Kidney glomerular epithelial cell (primary cell): ENCODE measurements at places on chromosomes 4 and X.

GRCh38 chr4:8334786-8335460, 65.4 kb downstream of the HTRA3 start:
- DNase-seq: peak; percentile 40

GRCh38 chr4:38292529-38292928, 332.3 kb downstream of the PTTG2 start:
- DNase-seq: no peak

DNA sequence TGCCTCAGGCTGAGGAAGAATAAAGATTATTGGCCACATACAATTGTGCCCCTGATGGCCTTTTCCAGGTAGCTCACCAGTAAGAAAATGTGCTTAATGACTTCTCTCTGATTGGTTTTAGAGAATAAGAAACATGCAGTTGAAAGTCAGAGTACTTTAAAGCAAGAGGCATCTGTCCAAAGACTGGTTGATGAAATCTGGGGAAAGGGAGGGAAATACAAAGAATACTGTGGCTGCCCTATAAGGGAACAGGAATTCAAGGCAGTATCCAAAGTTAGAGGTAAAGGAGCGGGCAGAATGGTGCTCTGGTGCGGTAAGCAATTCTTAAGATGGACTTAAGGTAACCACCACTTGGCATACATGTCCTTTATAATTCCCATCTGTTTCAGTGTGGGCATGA, 11.4 kb downstream of the PBDC1 start:
- no peak for DNase-seq

DNA sequence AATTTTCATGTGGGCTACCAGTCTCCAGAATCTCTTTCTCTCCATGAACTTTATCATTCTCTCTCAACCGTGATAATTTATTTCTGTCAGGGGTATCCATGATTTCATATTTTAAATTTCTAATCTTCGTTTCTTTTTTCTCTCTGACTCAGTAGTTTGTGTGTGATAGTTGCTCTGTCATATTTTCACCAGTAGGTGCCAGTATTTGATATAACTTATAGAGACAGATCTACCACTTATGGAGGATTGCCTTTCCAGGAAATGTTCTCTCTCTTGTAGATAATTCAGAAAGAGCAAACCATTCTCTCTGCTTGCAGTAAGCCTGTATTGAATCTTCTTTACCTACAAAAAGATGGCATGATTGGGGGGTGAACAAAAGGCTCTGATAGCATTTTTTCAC, 79.3 kb upstream of the DYNLT3 start:
- peak; percentile 26 for DNase-seq

DNA sequence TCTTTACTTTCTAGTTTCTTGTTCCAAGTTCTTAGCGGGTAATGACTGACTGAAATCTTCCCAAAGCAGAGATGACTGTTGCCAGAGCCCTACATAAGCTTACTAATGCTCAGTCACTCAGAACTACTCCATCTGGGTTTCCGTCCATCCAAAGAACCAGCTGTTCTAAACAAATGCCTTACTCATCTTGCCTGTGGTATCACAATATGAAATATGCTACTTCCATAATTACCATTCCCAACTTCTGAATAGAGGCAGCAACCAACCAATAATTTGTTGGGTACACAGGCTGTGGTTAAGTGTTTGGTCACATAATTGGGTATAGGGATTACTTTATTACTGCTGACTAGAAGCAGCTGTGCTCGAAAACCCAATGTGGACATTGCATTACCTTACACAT, 930.2 kb upstream of the DIAPH2 start:
- DNase-seq: no peak

GRCh38 chr4:167031534-167032156, 202.6 kb downstream of the SPOCK3 start:
- DNase-seq: peak; percentile 3

GRCh38 chr4:154686838-154687237, 57.0 kb upstream of the LRAT start:
- DNase-seq: peak; percentile 24

GRCh38 chrX:136453114-136453513, 34.6 kb upstream of the BRS3 start:
- no peak for DNase-seq

GRCh38 chr4:141518222-141518621, 118.2 kb upstream of the IL15 start:
- no peak for DNase-seq

DNA sequence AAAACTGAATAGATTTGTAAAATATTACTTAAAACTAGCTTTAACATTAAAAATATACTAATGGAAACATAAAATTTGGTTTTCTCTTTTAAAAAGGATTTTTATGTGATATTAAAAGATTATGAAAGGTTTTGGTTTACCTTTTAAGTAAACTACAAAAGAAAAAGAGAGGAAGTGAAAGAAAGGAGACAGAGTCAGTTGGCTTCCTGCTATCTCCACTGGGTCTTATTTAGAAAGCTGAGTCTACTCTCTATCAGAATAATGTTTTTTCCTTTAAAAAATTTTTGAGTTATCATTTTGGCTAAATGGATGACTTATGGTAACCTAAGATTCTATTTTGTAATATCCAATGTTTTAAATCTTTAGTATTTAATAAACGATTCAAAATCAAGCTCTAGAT, 21.6 kb upstream of the ATP8A1 start:
- DNase-seq: no peak

DNA sequence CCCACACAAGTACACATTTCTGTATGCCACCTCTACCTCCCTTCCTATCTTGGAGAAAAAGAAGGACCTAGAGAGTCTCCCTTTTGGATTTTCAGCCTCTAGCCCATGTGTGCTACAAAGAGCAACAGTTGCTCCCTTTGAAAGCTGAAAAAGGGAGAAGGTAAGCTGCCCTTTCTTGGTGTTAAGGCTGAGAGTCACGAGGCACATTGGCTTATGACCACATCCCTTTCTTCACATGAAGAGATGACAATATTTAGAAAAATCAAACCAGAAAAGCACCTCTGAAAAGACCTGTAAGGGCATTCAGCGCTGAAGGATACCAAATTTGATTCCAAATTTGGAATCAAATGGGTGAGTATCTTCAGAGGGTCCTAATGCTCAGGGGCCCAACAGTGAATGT, 6.4 kb upstream of the FGFBP1 start:
- no peak for DNase-seq

- DNase-seq: no peak
These were observed 77.4 kb upstream of the PUDP start for GRCh38 chrX:7225338-7225737.

GRCh38 chrX:45619290-45619689, 418.6 kb upstream of the DIPK2B start:
- no peak for DNase-seq

- no peak for DNase-seq
These were observed 825 bp upstream of the RASGEF1B start for GRCh38 chr4:81472281-81473182.

- peak; percentile 64 for DNase-seq
These were observed 690.2 kb downstream of the FAT4 start for GRCh38 chr4:126004941-126005340.

DNA sequence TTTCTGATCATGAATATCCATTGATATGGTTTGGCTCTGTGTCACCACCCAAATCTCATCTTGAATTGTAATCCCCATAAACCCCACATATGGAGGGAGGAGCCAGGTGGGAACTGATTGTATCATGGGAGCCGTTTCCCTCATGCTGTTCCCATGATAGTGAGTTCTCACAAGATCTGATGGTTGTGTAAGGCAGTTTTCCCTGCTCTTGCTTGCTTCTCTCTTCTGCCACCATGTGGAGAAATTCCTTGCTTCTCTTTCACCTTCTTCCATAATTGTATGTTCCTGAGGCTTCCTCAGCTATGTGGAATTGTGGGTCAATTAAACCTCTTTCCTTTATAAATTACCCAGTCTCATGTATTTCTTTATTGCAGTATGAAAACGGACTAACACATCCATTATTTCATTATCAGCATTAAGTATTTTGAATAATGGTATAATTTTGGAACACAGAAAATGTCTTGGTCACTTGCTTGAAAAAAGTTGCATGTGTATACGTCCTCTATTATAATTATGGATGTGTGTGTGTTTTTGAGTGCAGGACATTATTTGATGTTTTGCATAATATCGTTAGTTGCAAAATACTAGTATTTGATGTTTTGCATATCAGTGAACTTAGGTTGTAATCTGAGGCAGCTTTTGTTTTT, 334.6 kb downstream of the PCDH10 start:
- DNase-seq: peak; percentile 14

DNA sequence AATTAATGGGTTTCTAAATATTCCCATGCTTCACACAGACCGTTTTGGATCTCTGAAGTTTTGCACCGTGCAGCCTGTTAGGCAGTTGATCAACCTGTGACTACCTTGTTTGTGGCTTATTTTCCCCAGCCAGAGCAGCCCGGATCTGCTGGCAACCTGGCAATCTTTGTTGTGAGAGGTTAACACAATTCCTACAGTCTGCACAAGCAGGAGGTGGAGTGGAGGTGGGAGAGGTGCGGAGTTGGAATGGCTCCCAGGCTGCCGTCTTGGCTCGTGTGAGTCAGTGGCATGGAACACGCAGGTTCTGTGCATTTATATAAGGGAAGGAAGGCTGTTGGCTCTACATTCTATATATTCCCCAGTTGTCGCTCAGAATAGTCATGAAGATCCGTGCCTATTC, 70.9 kb upstream of the STOX2 start:
- DNase-seq: no peak

- no peak for DNase-seq
These were observed at the start of the genes SATL1 and ZNF711 for GRCh38 chrX:85243761-85244449. TSS of gene SATL1 (minus strand) at chrX:85243779. CDS start at chrX:85108968, 134,811 bp downstream. TSS of gene ZNF711 (plus strand) at chrX:85243991. CDS start at chrX:85247573, 3,582 bp downstream.

DNA sequence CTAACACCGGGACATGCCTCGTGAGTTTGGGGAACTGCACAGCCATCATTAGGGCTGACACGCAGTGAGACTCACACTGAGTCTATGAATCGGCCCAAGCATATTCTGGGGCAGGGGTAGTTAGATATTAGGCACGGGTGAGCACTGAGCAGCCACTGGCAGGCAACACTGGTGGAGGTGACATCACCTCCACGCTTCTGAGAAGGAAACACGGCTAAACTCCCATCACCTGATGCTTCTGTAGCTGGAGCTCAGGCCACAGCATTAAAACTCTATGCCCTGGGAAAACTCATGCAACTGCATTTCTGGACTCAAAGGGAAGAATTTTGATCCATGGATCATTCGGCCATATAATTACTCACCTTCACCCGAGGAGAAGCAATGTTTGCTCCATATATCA, 100.8 kb upstream of the OTUD4 start:
- no peak for DNase-seq

DNA sequence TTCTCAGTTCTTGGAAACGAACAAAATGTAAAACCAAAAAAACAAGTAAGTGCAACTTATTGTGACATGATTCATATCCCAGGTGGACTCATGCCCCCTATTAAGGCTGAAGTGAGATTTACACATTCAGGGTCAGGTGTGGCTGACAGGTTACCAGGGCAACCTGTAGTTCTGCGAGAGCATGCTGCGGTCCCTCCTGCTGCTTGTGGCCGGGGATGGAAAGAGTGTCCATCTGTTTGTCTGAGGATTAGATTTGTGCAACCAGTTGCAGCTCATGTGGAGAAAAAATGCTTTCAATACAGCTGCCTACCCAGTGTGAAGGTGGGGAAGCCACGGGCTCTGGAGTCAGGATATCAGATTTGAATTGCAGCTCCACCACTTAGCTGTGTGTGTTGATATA, 78.8 kb downstream of the FAM184B start:
- DNase-seq: no peak

- no peak for DNase-seq
These were observed 1262.0 kb upstream of the ADGRL3 start for GRCh38 chr4:59938166-59938565.

DNA sequence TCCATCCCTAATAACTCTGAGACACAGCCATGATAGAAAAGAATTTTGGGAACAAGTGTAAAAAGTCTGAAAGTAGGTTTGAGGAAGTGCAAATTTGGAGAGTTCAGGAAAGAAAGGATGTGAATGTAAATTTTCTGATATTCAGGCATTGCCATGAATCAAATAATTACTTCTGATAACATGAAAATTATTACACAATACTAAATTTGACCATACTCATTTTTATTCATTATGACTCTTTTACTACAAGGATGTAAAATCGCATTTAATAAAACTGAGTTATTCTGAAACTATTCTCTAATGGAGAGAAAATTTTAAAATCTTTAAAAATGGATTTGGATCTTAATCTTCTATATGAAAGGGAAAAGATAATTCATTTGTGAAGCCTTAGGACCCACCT, 33.8 kb upstream of the NPY2R start:
- no peak for DNase-seq

GRCh38 chrX:39602195-39602594, 495.6 kb downstream of the BCOR start:
- DNase-seq: no peak

- no peak for DNase-seq
These were observed 24.7 kb downstream of the CYP2U1 start for GRCh38 chr4:107956011-107956410.

DNA sequence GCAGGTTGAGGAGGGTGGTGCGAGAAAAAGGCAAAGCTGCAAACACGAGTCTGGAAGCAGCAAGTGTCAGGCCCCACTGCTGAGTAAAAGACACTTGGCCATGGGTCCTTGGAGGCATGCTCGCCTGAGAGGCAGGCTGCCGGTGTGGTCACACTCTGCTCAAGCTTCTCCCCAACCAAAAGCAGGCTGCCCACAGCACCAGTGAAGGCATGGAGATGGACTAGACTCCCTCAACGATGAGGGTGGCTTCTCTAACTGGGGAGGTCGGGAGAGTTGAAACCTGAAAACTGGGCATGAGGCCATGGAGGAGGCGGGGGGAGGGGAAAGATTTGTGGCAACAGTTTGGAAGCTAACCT, 86.5 kb downstream of the ATG4A start:
- no peak for DNase-seq

DNA sequence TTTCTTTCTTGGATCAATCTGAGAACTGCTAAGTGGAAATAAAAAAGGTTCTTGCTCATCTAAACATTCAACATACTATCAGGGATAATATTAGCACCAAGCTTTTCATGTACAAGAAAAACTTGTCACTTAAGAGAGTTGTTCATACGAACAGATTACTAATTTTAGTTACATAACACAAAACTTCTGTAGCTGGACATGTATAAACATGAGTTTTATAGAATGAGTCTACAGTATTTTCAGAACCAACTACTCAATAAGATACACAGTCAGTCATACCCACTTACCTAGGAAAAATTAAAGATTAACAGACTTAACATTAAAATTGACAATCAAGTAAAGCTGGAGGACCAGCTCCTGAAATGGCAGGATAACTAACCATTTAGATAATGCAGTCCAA, 540.1 kb upstream of the FAM241A start:
- no peak for DNase-seq

DNA sequence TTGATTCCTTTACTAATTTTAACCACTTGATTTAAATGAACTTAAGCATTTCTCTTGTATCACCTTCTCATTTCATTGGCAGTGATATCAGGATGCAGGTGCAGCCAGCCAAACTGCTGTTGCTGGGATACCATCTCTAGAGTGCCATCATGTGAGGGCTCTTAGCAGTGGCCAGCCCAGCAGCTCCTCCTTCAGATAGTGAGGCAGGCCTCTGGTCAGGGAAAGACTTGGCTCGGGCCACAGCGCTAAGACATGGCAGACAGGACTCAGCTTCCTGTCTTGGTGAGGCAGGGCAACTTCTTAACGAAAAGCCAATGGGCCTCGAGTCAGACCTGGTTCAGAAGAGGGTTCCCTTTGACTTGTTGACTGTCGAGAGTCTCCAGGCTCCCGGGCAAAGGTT, 50.0 kb downstream of the NOP14 start:
- no peak for DNase-seq
